Activated naive CD4-positive, alpha-beta T cell treated with anti-CD3 and anti-CD28 coated beads for 36 hours (primary cell): ENCODE measurements at places on chromosomes 7 and 10. TPM values are rescaled to one million over a fixed set of nuclear protein-coding genes. Genes with fewer than 3 reads are reported as not detected.

The MASTL gene
- 50.7 TPM for total RNA-seq

The MYO1G gene
- total RNA-seq = 391 TPM

The KIF5B gene
- 64.9 TPM for total RNA-seq

The VIPR2 gene
- 1.7 TPM for total RNA-seq

The NYAP1 gene
- 0.17 TPM for total RNA-seq

The ADCYAP1R1 gene
- total RNA-seq = not detected

The CDNF gene
- 1.6 TPM for total RNA-seq

The MEOX2 gene
- total RNA-seq = not detected
